ENCODE measurements at places on chromosomes 7 and 10.

DNA sequence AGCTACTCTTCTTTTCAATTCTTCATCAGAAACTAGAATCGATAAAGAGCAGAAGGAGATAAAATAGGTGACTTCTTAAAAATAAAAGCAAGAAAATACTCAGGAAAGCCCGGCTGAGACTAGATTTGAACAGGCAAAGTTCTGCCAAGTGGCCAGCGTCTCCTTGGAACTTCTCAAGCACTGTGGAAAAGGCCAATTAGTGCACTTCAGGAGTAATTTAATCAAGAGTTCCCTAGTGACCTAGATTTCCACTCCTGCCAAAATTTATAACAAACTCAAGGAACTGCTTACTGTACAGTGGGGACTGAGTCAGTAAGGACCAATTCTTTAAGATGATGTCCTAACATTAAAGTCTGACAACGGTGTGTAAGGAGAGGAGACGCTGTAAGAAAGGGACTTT is 57.3 kb downstream of the CHCHD3 start:
- peaks cover 6% of the 10 kb centered on the region for H3K4me1 ChIP-seq
- no peaks in the 10 kb centered on the region for H3K27me3 ChIP-seq
- H3K36me3 ChIP-seq = peaks cover 15% of the 10 kb centered on the region
- H3K4me3 ChIP-seq = no peak overlapping the region

- H3K4me3 ChIP-seq = no peak overlapping the region
- H3K4me1 ChIP-seq = peaks cover 5% of the 10 kb centered on the region
- peaks cover 43% of the 10 kb centered on the region for H3K27me3 ChIP-seq
- no peak overlapping the region for H3K27ac ChIP-seq
Measured at GRCh38 chr7:73606801-73607691, 17.3 kb downstream of the MLXIPL start.

GRCh38 chr10:23157691-23158369 is 34.3 kb upstream of the PTF1A start:
- no peak overlapping the region for H3K4me3 ChIP-seq
- H3K36me3 ChIP-seq = no peaks in the 10 kb centered on the region
- H3K27ac ChIP-seq = no peak overlapping the region
- no peaks in the 10 kb centered on the region for H3K4me1 ChIP-seq
- peaks cover 64% of the 10 kb centered on the region for H3K27me3 ChIP-seq

DNA sequence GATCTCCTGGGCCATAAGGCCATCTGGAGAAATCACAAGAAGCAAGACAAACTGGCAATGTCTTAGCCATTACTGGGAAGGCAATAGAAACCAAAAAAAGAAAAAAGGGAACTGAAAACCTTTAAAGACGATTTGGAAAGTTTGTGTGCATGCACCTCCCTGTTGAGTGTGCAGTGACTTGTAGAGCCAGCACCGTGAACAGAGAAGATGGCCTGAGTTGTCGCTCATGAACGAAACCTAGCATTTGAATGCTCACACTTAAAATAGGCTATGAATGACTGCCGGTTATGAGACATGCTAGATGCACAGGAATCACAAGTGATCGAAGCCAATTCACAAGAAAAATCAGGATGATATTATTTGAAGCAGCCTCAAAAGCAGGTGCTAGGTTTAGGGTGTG is 151.3 kb upstream of the ADO start:
- no peak for DNase-seq
- H3K4me3 ChIP-seq = no peak overlapping the region
- no peaks in the 10 kb centered on the region for H3K4me1 ChIP-seq
- H3K27ac ChIP-seq = no peak overlapping the region

DNA sequence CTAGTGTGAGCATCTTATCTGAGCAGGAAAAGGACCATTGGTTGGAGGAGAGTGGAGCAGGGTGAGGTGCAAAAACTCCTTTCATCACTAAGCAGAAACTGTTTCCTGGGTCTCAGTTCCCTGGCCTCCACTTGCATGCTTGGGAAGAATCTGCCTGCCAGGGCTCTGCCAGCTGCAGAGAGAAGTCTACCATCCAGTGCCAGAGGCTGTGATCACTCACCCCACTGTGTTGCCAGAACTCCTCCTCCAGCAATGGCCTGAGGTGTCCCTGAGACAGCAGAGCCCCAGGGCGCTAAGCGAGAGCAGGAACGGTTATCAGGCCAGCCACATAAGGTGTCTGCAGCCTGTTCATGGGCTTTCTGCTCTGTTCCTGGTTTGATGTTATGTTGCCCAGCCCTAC is 991.4 kb downstream of the CCSER2 start:
- H3K36me3 ChIP-seq = no peaks in the 10 kb centered on the region
- H3K4me3 ChIP-seq = no peak overlapping the region
- H3K27me3 ChIP-seq = no peaks in the 10 kb centered on the region
- DNase-seq = no peak
